ENCODE measurements at places on chromosomes 6 and 20. TPM values are rescaled to one million over a fixed set of nuclear protein-coding genes. Genes with fewer than 3 reads are reported as not detected.

Gene ZC2HC1B
- not detected for total RNA-seq

Gene CTAGE9
- not detected for total RNA-seq

Gene FOXO3
- 6.2 TPM for total RNA-seq

Gene GJA10
- total RNA-seq: not detected

Gene UBD
- 1.1 TPM for total RNA-seq

Gene RALGAPB
- 14.0 TPM for total RNA-seq

Gene C20orf204
- total RNA-seq: not detected

Gene KIZ
- 10.5 TPM for total RNA-seq

Gene CCN6
- total RNA-seq: not detected

Gene MAP7
- 1.0 TPM for total RNA-seq

Gene IMPG1
- 0.14 TPM for total RNA-seq

Gene RSPH9
- total RNA-seq: not detected

Gene PROKR2
- not detected for total RNA-seq

Gene MCCD1
- total RNA-seq: not detected

Gene TFAP2C
- total RNA-seq: 7.2 TPM

Gene MMP24
- 0.33 TPM for total RNA-seq

Gene MCHR2
- total RNA-seq: not detected

Gene RIPOR2
- not detected for total RNA-seq

Gene MOG
- not detected for total RNA-seq

Gene RBM24
- total RNA-seq: 1.0 TPM

Gene VWA7
- total RNA-seq: 2.2 TPM

Gene SLC17A2
- not detected for total RNA-seq

Gene PPP1R14C
- total RNA-seq: not detected

Gene CAP2
- total RNA-seq: 10.9 TPM

Gene CCDC167
- total RNA-seq: 44.2 TPM

Measured in H4 (cell line).